ENCODE measurements at places on chromosomes 1 and 21. TPM values are rescaled to one million over a fixed set of nuclear protein-coding genes. Genes with fewer than 3 reads are reported as not detected.

DNA sequence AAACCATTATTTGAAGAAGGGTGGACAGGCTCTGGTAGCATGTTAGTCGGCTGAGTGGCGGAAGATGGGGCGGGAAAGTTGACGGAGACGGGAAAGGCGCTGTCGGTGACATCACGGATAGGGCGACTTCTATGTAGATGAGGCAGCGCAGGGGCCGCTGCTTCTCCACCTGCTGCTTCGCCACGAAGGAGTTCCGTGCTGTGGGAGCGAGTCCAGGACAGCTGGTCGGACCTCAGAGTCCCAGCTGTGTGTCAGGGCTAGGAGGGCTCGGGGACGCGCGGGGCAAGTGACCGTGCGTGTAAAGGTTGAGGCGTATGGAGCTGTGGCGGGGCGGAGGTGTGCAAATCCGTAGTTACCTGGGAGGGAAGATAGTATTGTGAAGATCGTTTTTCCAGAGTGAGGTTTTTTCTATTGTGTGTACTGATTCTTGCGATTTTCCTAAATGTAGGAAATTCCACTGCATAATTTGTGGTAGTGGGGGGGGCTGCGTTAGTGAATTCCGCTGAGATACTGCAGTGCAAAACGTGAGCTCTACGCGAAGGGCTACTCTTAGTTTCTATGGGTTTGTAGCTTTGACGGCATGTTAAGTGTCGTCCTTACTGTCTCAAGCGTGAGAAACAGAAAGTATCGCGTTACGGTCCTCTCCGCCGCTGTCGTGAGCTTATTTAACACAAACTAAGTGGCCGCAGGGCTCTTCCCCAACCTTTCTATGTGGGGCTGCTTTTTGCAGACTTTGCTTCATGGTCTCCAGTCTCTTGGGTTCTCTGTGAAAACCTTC is 111.2 kb upstream of the NBPF11 start:
- no peak overlapping the region for H3K27ac ChIP-seq
- no peaks in the 10 kb centered on the region for H3K36me3 ChIP-seq
- peak overlapping the region; percentile 76 for H3K4me3 ChIP-seq

Gene LEMD1
- total RNA-seq, result not detected

DNA sequence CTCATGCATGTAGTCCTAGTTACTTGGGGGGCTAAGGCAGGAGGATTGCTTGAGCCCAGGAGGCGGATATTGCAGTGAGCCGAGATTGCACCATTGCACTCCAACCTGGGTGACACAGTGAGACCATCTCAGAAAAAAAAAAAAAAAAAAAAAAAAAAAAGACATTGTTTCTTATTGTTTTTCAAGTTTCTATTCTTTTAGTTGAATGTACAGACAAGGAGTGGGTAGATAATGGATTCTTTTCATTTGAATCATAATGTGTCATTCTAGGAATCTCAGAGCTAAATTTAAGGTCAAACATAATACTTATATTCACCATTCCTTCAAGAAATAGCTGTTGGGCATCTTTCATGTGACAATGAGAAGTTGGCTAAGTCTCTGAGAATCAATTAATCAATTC is 157.0 kb upstream of the C21orf91 start:
- no peaks in the 10 kb centered on the region for H3K4me1 ChIP-seq
- H3K27me3 ChIP-seq, result no peaks in the 10 kb centered on the region
- H3K36me3 ChIP-seq, result no peaks in the 10 kb centered on the region
- no peak overlapping the region for H3K27ac ChIP-seq

Gene AGMAT
- 2.2 TPM for total RNA-seq

GRCh38 chr1:35255276-35255675 is 13.2 kb upstream of the ZMYM4 start:
- no peaks in the 10 kb centered on the region for H3K27me3 ChIP-seq
- no peaks in the 10 kb centered on the region for H3K36me3 ChIP-seq
- no peak overlapping the region for H3K27ac ChIP-seq
- H3K4me1 ChIP-seq, result 0 out of 2 replicates have a peak, but pooled peaks cover 3% of the 10 kb centered on the region

Gene CENPF
- 25.9 TPM for total RNA-seq

- H3K4me1 ChIP-seq, result peaks cover 14% of the 10 kb centered on the region
- H3K36me3 ChIP-seq, result no peaks in the 10 kb centered on the region
- peak; percentile 66 for DNase-seq
- H3K4me3 ChIP-seq, result peak overlapping the region; percentile 81
- H3K27me3 ChIP-seq, result no peaks in the 10 kb centered on the region
Measured at GRCh38 chr1:227317011-227317451, 1.3 kb downstream of the CDC42BPA start.

Gene ATP1A4
- total RNA-seq, result not detected

Gene TNFRSF1B
- total RNA-seq, result 0.25 TPM

DNA sequence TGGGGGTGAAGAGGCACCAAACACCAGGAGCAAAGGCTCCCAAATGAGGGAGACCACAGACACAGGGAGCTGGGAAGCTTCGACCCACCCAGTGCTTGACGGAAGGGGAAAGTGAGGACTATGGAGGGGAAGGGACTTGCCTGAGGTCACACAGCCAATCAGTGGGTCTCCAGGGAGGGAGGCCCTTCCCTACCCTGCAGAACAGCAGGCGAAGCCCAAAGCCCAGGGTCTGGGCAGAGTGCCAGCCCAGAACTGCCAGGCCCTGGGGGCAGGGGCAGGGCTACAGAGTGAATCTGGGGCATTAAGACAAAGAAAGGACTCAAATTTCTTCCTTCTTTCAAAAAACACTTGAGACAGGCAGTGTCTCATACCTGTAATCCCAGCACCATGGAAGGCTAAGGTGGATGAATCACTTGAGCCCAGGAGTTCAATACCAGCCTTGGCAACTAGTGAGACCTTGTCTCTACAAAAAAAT is 45.5 kb upstream of the ECE1 start:
- H3K36me3 ChIP-seq, result no peaks in the 10 kb centered on the region
- H3K4me3 ChIP-seq, result no peak overlapping the region
- DNase-seq, result no peak
- peaks cover 47% of the 10 kb centered on the region for H3K4me1 ChIP-seq
- no peak overlapping the region for H3K27ac ChIP-seq

Gene RNU1-1
- total RNA-seq, result under 0.01 TPM

DNA sequence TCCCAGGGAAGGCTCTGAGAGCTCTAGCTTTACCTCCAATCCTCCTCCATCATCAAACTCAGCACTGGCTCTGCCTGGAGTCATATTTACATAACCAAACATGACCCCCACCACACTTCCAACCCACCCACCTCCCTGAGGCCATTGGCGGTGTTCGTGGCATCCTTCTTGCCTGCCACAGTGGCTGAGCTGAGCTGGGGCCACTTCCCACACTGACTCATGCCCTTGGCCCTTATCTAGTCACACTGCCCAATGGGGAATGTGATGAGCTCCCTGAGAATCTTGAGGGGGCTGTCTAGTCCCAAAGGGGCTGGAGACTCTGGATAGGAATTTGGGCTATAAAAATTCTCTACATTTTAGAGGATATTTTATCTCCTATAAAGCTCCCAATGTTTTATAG is 230.9 kb upstream of the IRF2BP2 start:
- H3K27ac ChIP-seq, result no peak overlapping the region
- no peak overlapping the region for H3K4me3 ChIP-seq
- H3K36me3 ChIP-seq, result no peaks in the 10 kb centered on the region
- peaks cover 8% of the 10 kb centered on the region for H3K4me1 ChIP-seq

- no peak overlapping the region for H3K4me3 ChIP-seq
- DNase-seq, result no peak
- no peaks in the 10 kb centered on the region for H3K36me3 ChIP-seq
- H3K27me3 ChIP-seq, result no peaks in the 10 kb centered on the region
- no peak overlapping the region for H3K27ac ChIP-seq
Measured at GRCh38 chr1:173646656-173647055, 11.5 kb downstream of the TEX50 start.

DNA sequence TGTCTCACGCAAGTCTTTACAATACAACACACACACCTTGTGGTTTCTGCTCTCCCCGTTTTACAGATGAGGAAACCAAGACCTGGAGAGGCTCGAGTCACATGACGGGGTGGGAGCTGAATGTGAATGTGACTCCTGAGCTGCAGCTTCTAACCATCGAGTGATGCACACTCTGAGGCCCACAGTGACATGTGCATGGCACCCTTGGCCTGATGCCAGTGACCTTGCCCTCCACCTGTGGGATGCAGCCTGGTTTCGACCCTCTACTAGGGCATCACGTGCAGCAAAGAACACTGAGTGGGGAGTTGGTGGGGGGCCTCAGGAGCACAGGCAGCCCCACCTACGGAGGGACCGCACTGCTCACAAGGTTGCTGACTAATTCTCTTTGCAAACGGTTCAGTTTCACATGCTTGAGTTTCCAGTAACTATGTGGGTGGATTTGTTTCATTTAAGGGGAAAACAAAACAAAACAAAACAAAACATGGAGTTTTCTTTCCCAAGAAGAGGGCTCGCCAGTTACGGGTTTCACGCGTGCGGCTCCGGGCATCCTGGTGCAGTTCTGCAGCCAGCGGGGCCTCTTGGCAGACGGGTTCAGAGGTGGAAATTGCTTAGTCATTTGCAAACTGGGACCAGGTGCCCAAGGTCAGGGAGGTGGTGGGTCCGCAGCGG is 22.9 kb downstream of the SPSB1 start:
- H3K4me1 ChIP-seq, result peaks cover 26% of the 10 kb centered on the region
- H3K36me3 ChIP-seq, result no peaks in the 10 kb centered on the region
- no peaks in the 10 kb centered on the region for H3K27me3 ChIP-seq
- H3K4me3 ChIP-seq, result no peak overlapping the region
- peak overlapping the region; percentile 74 for H3K27ac ChIP-seq

Gene FCAMR
- total RNA-seq, result not detected

GRCh38 chr1:205792481-205792881 is 17.2 kb upstream of the RAB29 start:
- DNase-seq, result no peak
- H3K27ac ChIP-seq, result no peak overlapping the region
- H3K36me3 ChIP-seq, result peaks cover 6% of the 10 kb centered on the region
- no peaks in the 10 kb centered on the region for H3K27me3 ChIP-seq
- H3K4me1 ChIP-seq, result no peaks in the 10 kb centered on the region
- no peak overlapping the region for H3K4me3 ChIP-seq

GRCh38 chr1:208350815-208351214 is 106.6 kb upstream of the PLXNA2 start:
- DNase-seq, result no peak
- H3K36me3 ChIP-seq, result no peaks in the 10 kb centered on the region
- H3K4me3 ChIP-seq, result no peak overlapping the region
- no peaks in the 10 kb centered on the region for H3K4me1 ChIP-seq

GRCh38 chr1:40383095-40383487 is 9.6 kb downstream of the SMAP2 start:
- H3K36me3 ChIP-seq, result no peaks in the 10 kb centered on the region
- H3K27ac ChIP-seq, result no peak overlapping the region
- no peak overlapping the region for H3K4me3 ChIP-seq
- H3K4me1 ChIP-seq, result peaks cover 34% of the 10 kb centered on the region
- no peaks in the 10 kb centered on the region for H3K27me3 ChIP-seq

Gene APCS
- not detected for total RNA-seq

DNA sequence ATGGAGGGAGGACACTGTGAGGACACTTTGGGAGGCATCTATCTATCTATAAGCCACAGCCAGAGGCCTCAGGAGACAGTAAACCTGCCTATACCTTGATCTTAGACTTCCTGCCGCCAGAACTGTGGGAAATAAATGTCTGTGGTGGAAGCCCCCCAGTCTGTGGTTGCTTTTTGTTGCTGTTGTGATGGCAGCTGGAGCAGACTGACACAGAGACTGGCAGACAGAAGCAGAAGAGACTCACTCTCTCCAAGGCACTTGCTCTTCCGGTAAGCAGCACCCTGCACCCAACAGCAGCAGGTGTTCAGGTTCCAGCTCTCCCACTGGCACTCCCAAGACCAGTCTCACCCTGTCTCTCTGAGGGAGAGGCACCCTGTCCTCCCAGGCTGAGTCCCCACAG is 297.6 kb downstream of the TTLL7 start:
- H3K4me3 ChIP-seq, result no peak overlapping the region
- H3K27me3 ChIP-seq, result no peaks in the 10 kb centered on the region
- H3K36me3 ChIP-seq, result no peaks in the 10 kb centered on the region
- no peaks in the 10 kb centered on the region for H3K4me1 ChIP-seq
- no peak overlapping the region for H3K27ac ChIP-seq

DNA sequence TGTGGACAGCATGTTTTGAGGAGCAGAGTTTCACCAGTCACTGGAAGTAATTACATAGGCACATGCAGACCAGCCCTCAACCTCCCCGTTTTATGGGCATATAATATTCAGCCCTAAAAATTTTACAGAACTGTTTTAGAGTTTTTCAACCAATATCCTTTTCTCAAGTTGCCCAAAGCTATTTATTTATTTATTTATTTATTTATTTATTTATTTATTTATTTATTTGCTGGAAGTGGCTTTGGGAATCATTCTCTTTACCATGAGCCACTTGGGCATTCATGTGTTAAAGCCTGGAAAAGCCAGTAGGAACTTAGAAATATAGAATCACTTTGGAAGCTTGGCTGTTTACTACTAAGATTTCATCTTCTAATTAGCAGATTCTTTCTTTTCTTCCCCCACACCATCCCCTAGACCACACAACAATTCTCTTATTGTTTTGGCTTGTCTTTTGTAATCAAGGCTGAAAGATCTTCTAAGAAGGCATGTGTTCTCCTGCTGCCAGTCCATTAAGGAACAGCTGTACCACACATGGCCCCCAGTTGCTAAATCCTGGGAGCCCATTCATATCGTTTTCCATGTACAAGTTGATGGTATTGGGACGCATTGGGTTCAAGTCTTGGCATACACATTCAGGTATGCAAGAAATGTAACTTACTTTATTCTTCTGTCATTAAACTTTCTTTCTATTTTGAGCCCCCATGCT is 220.0 kb downstream of the PAPPA2 start:
- H3K4me3 ChIP-seq, result no peak overlapping the region
- no peaks in the 10 kb centered on the region for H3K4me1 ChIP-seq
- no peak for DNase-seq
- no peaks in the 10 kb centered on the region for H3K36me3 ChIP-seq
- no peak overlapping the region for H3K27ac ChIP-seq
- H3K27me3 ChIP-seq, result no peaks in the 10 kb centered on the region

Gene DPM3
- 50.7 TPM for total RNA-seq

GRCh38 chr1:29709704-29710280 is 473.5 kb downstream of the PTPRU start:
- DNase-seq, result peak; percentile 68
- H3K27me3 ChIP-seq, result no peaks in the 10 kb centered on the region
- peak overlapping the region; percentile 24 for H3K4me3 ChIP-seq
- H3K4me1 ChIP-seq, result peaks cover 52% of the 10 kb centered on the region
- peak overlapping the region; percentile 86 for H3K27ac ChIP-seq

- H3K27me3 ChIP-seq, result no peaks in the 10 kb centered on the region
- H3K4me1 ChIP-seq, result no peaks in the 10 kb centered on the region
- peak overlapping the region; percentile 27 for H3K4me3 ChIP-seq
- no peak overlapping the region for H3K27ac ChIP-seq
Measured at GRCh38 chr21:45356653-45357435, 48.1 kb upstream of the COL18A1 start.
